ENCODE measurements at places on chromosomes 5 and 9.

- DNase-seq, result peak; percentile 68
Observed at GRCh38 chr9:110048976-110049698, 158.8 kb downstream of the C9orf152 start.

DNA sequence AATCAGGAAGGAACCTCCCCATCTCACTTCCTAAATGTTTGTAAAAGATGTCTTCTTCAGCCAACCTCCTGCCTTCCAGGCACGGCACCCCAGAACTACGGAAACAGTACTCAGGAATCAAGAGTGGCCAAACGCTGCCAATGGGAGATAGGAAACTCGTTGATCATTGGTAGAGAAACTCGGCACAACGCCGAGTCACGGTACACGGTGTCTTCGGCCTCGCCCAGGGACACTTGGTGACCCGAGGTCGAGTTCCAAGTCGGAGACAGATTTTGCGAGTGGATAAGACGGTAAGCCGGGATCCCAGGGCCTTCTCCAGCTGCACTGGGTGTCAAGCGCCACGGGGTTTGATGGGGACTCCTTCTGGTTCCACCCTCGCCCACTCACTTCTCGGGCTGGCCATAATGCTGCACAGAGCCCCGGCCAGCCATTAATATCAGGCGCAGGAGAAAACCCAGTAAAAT, 343 bp downstream of the KIAA0825 start:
- no peak for DNase-seq

DNA sequence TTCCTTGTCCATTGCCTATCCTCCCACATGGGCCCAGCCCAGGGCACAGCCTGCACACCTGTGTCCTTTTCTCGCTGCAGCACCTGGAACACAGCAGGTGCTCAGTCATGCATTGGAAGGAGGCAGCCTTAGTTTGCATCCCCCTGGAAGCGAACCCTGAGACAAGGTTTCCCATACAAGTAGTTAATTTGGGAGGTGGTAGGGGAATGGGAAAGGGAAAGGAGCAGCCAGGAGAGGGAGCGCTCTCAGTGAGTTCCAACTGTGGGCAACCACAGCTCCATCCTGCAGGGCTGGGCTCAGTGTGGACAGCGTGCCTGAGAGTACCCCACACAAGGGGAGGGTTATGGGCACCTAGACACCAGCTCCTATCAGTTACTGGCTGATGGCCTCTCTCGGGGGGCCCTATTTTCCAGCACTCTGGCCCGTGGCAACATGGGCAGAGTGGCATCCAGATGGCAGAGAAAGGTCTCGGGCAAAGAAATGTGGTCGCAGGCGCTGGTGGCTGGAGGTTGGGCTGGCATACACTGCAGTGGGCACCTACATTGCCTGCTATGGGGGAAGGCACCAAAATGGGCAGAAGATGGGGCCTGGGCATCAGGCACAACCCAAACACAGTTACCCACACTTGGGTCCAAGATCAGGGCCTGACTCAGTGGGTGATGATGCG, 50.1 kb downstream of the TSPAN17 start:
- no peak for DNase-seq

DNA sequence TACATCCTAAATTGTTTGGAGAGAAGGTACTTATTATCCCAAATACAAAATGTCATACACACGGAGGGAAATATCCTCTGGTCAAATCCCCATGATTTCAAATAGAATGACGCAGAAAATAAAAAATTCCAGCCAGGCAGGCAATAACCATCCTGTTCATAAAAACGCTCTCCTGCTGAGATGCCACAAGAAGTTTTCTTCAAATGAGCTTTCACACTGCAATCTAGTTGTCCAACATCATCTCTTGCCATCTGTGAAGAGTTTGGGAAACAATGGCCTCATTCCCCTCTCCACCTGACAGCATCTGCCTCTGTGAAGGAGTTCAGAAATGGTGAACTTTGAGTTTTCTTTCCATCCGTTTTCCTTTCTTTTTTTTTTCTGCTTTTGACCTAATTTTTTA, 83.3 kb upstream of the SLC30A5 start:
- no peak for DNase-seq

DNA sequence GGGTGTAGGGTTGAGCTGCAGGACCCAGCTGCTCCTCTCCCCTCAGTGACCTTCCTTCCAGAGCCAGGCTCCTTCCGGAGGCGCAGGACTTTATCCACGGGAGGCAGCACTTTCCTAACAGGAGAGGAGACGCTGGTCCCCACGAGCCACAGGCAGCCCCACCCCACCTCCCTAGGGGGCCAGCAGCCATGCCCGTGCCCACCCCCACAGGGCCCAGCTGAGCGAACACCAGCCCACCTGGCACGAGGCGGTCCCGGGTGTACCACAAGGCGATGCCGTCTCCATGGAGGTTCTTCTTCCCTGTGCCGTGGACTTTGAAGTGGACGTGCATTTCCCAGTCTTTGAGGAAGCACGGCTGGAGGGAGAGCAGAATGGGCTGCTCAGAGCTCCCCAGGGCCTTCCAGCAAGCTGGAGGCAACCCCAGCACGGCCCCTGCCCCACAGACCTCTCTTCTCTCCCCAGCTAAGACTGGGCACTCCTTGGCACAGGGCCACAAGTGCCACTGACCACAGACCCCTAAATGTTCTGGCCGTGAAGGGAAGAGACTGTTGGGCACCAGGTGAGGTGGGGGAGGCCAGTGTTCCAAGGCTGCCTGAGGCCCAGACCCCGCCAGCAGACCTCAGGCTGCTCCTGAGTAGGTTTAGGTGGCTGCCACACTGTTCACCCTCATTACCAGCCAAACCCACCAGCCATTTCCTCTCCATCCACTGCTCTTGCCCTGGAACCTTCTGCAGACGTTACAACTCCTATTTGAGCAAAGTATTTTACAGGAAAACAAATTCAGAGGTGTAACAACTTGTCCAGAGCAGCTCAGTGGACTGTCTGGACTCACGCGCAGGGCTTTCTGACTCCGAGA, 13.0 kb downstream of the LMAN2 start:
- DNase-seq, result no peak

GRCh38 chr5:21254161-21254560, 1266.2 kb upstream of the CDH18 start:
- no peak for DNase-seq

DNA sequence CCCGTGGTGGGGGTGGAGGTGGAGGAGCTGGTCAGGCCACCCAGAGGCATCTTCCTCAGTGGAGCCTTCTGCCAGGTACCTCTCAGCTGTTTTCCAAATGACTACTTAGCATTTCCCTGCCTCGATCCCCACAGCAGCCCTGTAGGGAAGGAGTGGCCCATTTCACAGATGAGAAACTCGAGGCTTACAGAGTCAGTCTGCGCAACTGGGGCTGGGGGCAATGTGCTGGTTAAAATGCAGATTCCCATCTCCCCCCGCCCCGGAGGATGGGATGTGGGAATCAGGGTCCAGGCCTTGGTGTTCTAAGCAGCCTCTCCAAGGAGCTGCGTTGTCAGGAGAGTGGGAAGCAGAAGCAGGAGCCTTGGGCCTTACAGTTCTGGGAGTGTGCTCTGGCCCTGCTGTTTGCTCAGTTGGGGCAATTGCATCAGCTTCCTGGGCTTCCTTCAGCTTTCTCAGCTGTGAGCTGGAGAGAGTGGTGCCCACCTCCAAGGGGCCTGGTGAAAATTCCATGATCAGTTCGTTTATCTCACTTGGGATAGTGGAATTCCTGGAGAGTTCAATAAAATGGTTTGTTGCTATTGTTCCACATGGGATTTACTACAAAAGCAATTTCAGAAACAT, 19.4 kb downstream of the ERGIC1 start:
- no peak for DNase-seq

- no peak for DNase-seq
Observed at GRCh38 chr9:123611226-123611625, 255.2 kb downstream of the CRB2 start.

DNA sequence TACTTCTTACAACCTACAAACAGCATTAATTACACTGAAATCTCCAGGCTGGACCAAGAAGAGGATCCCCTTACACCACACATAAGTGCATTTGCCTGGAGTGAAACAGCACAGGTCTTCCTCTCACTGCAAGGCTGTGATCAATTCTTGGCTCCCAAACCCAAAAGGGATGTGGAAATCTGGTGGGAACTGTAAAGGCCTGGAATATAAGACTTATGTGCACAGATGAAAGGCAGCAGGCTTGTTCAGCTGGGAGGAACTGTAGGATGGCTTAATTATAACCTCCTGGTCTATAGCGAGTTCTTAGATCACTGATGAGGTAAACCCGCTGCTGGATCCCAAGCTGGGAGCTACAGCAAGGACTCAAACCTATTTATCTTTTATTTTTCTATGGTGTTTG, 182.9 kb upstream of the TNC start:
- no peak for DNase-seq

GRCh38 chr5:127396490-127397155, 106.0 kb downstream of the MEGF10 start:
- no peak for DNase-seq
